Chondrocyte (in vitro differentiated cells): ENCODE measurements at places on chromosomes 7 and 10.

- no peak for DNase-seq
Observed at GRCh38 chr10:80356989-80357850, 639 bp downstream of the DYDC2 start.

GRCh38 chr7:44224974-44225565 lies 24.3 kb downstream of the YKT6 start:
- DNase-seq: peak; percentile 77

DNA sequence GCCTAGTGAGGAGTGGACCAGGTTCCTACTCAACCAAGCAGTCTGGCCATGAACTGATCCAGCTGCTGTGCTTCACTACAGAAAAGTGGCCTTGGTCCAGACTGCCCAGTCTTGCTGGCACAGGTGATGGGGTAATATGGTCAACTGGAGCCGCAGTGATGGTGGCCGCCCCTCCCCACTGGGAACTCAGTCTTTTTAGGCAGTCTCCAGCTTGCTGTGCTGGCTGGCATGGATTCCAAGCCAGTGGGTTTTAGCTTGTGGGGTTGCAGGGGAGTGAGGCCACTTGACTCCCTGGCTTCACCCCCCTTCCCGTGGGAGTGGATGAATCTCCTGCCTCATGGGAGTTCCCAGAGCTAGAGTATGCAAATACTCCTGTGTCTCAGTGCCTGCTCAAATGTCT lies 52.7 kb upstream of the CDK6 start:
- DNase-seq: peak; percentile 46

GRCh38 chr10:60388709-60389301 lies 870 bp downstream of the ANK3 start:
- DNase-seq: no peak

DNA sequence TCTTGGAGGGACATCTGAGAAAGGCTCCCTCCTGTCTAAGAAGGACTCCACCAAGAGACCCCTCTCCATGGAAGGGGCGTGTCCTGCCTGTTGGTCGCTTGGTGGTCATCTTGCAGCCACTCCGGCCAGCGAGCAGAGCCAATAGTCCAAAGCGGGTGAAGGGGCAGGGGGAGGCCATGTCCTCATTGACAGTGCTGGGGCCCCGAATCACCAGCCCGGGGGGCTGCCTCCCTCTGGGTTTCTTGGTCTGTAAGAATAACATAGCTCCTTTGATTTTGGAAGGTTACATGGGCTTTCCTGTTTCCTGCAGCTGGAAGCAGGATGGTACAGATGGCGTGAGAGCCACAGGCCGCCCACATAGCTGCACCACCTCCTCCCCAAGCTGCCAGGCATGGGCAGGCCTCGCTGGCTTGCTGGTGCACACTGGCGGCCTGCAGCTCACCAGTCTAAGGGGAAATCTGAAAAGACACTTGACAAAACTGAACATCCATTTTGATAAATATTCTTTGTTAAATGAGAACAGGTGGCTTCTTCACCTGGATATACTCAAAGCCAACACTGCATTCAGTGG lies 105.8 kb downstream of the ARHGAP22 start:
- DNase-seq: no peak

DNA sequence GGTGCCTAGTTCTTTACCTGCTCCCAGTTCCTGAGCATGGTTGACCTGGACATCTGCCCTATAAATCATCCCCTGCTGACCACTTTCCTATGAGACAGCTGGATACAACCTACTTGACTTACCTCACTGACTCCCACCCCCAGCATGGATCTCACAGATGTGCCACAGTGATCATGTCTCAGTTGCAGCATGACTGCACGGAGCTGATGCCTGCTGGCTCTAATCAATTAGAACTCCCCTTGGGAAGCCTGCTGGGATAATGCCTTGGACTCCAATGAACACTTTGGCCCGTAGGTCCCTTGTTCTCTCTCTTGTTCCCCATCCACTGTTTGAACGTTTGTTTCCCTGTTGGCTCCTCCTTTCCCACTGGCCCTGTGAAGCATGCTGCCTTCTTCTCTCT lies 271.2 kb upstream of the IGFBP3 start:
- DNase-seq: no peak

- no peak for DNase-seq
Observed at GRCh38 chr7:154532771-154533170, 470.2 kb downstream of the PAXIP1 start.

- no peak for DNase-seq
Observed at GRCh38 chr7:130943336-130943901, 209.4 kb upstream of the KLF14 start.

GRCh38 chr7:117572856-117573620 lies 93.2 kb downstream of the CFTR start:
- no peak for DNase-seq

DNA sequence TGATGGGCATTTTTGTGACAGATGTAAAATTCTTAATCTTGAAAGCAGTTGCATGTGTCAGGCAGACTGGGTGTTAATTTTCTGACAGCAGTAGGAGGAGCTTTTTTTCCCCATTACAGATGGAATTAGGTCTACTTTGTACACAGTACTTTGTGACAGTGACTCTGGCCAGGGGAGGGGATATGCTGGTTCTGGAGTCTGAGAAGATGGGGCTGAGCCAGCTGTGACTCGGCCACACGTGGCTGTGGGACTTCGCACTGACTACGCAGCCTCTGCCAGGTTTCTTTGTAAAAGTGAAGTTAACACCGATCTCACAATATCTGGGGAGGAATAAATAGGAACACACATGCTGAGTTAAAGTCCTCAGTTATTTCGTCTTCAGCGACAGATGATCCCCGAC lies 95.4 kb downstream of the MGMT start:
- no peak for DNase-seq

DNA sequence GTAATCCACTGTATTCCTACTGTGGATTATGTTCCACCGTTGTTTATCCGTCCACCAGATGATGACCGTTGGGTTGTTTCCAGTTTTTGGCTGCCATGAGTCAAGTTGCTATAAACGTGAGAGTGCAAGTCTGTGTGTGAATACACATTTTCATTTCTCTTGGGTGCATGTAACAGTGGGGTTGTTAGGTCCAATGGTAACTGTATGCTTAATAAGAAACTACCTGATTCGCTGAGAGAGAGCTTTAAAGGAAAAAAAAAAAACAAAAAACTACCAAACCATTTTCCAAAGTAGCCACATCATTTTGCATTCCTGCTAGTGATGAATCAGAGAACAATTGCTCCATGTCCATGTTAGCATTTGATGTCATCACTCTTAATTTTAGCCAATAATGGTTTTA lies 15.9 kb downstream of the UBN2 start:
- no peak for DNase-seq

- no peak for DNase-seq
Observed at GRCh38 chr10:5497948-5498730, 1.2 kb downstream of the CALML5 start.

DNA sequence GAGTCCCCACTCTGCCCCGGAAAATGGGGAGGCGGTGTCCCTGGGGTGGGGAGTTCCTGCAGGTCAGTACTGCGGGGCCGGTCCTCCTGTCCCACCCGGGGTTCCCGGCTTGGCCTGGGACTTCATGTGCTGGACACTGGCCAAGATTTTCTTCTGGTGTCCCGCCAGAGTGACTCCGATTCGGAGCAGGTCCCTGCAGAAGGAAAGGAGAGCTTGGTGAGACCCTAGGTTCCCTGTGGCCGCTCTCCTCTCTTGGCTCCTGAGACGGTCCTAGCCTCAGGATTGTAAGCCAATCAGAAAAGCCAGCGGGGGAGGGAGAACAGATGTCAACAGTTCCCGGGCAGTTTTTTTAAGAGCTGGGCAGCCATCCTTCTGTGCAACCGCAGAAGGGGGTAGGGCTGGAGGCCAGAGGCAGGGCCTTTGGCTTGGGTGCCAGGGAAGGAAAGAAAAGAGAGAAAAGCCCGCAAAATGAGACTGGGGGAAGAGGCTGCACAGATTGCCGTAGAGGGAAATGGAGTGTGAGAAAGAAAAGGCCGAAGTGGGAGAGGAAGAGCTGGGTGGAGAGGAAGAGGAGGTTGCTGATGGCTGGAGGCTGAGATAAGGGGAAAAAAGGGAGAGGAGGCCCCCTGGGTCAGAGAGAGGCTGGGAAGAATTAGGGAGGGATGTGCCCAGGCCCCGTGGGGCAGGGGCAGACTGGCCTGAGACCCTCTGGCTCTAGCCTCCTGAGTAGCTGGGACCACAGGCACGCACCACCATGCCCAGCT lies 23.7 kb downstream of the EPHB4 start:
- no peak for DNase-seq

GRCh38 chr7:24778543-24779282 lies 21.4 kb upstream of the GSDME start:
- no peak for DNase-seq

DNA sequence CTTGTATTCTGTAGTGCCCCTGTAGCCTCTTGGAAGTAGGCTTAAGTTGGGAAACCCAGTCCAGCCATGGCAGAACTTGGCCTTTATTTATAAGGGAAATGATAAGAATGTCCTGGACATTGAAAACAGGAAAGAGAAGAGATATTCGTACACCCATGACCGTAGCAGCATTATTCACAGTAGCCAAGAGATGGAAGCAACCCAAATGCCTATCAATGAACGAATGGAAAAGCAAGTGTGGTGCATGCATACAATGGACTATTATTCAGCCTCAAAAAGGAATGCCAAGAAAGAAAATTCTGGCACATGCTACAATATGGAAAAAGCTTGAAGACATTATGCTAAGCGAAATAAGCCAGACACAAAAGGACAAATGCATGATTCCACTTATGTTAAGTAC lies 315.3 kb downstream of the CXCL12 start:
- DNase-seq: no peak

DNA sequence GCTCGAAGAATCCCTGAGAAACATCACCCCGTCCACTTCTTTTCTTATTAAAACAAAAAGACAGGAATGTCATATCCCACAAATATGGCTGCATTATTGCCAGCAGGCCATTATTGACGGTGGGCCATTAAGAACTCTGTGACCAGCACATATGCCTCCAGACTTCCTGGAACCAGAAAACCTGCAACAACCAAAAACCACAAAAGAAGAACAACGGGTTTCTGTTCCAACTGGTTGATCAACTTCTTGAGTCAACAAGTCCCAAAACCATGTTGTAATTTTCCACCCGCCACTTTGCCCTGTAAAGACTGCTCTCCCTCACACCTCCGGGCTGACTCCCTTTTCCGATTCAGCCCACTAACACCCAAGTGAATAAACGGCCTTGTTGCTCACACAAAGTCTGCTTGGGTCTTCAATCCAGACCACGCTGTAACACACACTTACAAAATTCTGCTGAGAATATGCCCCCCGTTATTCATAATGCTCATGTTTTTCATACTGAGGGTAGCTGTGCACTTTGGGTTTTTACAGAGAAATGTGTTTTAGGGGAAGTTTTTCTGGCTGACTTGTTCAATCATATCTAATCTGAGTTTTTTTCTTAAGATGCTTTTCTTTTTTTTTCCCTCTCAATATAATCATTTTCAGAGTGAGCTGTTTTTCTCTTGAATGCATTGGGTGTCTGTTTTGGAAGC lies 20.7 kb downstream of the ZNF107 start:
- DNase-seq: no peak

GRCh38 chr7:51680594-51681399 lies 364.2 kb upstream of the COBL start:
- DNase-seq: no peak

DNA sequence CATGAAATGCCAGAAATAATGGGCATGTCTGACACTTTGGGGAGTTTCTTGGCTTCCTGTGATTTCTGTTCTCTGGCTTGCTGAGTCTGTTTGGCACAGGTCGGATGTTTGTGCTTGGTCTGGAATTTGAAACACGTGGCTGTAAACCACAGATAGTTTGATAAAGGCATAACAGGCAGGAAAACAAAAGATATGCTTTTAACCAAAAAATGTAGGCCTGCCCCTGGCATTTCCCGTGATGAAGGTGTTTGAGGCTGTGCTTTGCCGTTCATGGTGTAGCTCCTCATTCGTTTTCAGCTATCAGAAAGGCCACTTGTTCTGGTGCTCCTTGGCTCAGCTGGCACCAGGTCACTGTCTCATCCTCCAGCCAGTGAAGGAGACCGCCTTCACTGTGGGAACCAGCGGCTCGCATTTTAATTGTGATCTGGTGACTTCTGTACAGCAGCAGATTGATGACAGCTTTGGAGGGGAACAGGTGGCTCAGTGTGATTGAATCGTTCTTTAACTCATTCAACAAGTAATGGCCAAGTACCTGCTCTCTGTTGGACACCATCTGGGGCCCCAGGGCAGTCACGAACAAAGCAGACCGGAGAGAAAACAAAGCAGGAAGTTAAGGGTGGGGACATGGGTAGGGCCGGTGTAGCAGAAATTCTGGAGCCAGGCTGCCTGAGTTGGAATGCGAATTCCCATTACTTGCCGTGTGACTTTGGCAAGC lies 111.5 kb downstream of the CCNY start:
- no peak for DNase-seq

DNA sequence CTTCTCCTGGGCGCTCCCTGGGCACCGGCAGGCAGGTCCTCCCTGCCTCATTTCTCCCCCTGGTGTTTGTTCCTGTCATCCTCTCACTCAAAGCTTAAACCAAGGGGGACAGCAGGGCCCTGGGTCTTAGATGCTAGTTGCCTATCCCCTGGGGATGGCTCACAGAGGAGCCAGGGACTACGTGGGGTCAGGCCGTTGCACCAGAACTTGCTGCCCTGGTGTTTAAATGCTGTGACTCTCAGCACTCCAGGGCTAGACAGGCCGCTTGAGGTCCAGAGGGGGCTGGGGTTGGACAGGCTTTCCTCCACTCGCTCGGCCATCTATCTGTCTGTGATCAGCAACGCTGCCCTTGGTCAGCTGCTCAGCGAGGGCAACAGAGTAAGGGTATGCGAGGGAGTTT lies 340.3 kb downstream of the CXCL12 start:
- no peak for DNase-seq

DNA sequence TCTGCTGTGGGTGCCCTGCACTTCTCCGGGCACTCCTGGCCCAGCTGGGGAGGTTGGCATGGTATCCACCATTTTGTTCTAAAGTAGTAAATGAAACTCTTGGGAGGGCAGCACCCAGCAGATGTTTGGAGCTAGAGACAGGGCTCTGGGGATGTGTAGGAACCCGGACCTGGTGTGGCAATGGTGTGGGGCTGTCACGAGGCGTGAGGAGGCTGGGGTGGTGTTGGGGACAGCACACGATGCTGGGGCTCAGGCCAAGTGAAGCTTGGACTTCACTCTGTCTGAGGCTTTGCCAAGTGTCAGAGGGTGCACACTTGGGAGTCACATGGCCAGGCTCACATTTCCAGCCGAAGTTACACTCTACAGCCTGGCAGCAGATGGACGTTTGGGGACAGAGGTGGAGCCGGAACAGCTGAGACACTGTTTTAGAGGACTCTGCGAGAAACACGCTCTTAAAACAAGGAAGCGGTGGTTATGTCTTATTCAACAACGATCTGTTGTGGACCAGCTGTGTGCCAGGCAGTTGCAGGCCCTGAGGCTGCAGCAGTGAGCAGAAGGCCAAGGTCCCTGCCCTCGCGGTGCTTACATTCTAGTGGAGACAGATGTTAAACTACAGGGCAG lies 118.2 kb downstream of the CUX1 start:
- DNase-seq: peak; percentile 41

- DNase-seq: peak; percentile 62
Observed at GRCh38 chr10:79207096-79207357, 138.3 kb downstream of the ZMIZ1 start.

DNA sequence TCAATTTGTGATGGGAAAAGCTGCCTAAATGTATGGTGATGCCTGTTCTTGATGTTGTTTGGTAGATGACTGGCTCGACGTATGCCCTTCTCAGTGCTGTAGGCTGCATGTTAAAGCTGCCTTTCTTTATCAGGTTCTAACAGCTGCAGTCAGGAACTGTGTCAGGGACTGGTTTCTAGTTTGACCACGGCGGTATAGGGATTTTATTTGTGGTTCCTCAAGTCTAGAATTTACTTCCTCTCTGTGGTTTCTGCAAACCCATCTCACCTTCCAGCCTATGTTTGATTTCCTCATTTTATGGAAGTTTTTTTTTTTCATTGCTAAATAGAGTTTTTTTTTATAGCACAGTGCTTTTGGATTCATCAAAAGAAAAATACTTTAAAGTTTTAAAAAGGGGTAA lies 26.5 kb downstream of the LMTK2 start:
- no peak for DNase-seq
